ENCODE measurements at places on chromosomes 1 and 21.

DNA sequence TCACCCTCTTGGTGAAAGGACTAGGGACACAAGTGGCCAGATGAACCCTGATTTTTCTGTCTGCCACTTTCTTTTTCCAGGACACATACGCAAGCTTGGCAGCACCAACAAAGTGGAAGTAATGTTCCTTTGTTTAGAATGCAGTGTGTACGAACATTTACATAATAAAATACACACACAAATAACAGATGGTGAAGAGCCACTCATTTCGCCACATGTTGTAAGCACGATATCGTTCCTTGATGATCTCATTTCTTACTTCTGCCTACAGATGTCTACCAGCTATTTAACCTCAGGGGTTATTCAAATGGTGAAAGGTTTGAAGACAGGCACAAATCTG is 670.2 kb upstream of the CXADR start:
- no peak for DNase-seq

GRCh38 chr1:66747501-66747900 is 4.8 kb upstream of the DYNLT5 start:
- DNase-seq, result peak; percentile 41

DNA sequence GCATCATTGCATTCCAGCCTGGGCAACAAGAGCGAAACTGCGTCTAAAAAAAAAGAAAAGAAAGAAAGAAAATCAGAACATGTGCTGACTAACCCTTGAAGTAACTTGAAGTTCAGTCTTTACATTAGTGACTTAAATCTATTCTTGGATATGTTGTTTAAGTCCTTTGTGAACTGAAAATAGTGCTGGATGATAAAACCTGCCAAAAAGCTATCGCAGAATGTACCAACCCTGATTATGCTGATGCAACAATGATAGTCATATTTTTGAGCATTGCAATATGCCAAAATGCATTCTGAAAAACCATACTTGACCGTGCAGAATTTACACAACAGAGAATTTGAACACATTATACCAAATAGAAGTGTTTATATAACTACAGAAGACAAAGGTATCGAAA is 30.7 kb downstream of the SHISAL2A start:
- no peak for DNase-seq

- peak; percentile 93 for DNase-seq
Observed at GRCh38 chr1:26697978-26698849, 2.4 kb downstream of the ARID1A start.

- DNase-seq, result no peak
Observed at GRCh38 chr1:53992085-53992874, 25.7 kb downstream of the LDLRAD1 start.

DNA sequence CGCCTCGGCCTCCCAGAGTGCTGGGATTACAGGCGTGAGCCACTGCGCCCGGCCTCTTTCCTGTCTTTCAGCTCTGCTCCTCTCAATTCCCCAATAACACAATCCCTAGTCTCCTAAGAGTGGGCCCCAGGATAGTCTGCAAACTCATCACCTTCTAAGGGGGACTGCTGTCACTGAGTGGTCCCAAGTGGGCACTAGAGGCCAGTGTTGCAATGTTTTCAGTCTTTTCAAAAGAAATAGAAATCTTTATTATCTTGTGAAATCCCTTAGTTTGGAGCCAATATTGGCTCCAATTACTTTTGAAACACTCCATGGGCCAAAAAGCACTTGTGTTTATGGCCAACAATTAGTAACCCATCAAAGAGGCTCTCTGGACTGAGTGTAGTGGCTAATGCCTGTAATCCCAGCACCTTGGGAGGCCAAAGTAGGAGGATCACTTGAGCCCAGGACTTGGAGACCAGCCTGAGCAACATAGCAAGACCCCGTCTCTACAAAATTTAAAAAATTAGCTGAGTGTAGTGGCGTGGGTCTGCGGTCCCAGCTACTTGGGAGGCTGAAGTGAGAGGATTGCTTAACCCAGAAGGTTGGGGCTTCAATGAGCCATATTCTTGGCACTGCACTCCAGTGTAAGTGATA is 28.6 kb upstream of the ZNF697 start:
- DNase-seq, result no peak

GRCh38 chr1:24769656-24770651 is 24.7 kb downstream of the CLIC4 start:
- DNase-seq, result peak; percentile 89

DNA sequence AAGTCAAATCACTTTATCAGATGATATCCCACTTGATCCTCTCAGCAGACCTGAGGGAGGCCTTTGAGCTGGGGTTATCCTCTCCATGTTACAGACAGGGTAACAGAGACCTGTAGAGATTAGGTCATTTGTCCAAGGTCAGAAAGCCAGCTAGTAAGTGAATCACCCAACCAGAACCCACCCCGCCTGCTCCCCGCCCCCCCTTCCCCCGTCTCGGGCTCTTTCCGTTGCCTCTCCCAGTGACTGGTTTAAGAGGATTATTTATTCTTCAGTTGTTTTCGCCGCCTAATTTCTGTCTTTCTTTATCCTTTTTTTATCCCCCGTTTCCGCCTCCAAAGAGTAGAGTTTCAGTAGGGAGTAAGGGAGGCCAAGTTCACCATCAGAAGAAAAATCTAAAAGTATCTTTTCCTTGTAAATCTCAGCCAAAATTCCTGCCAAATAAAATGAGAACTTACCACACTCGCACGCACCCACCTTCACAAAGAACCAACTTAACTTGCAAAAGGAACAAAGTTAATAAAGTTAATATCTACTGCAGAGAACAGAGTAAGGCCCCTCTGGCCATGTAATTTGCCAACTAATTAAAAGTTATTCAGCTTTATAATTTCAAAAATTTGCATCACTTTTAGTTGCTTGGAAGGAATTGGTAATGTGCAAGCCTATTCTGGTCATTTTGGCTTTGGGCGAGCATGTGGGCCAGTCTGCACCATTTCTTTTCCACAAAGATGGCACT is 76.8 kb upstream of the TRABD2B start:
- DNase-seq, result no peak
